Stimulated activated CD8-positive, alpha-beta memory T cell treated with anti-CD3 and anti-CD28 coated beads, Interleukin-7, amount 100 ng/mL, for 48 hours (primary cell): ENCODE measurements at places on chromosomes 16 and 17.

DNA sequence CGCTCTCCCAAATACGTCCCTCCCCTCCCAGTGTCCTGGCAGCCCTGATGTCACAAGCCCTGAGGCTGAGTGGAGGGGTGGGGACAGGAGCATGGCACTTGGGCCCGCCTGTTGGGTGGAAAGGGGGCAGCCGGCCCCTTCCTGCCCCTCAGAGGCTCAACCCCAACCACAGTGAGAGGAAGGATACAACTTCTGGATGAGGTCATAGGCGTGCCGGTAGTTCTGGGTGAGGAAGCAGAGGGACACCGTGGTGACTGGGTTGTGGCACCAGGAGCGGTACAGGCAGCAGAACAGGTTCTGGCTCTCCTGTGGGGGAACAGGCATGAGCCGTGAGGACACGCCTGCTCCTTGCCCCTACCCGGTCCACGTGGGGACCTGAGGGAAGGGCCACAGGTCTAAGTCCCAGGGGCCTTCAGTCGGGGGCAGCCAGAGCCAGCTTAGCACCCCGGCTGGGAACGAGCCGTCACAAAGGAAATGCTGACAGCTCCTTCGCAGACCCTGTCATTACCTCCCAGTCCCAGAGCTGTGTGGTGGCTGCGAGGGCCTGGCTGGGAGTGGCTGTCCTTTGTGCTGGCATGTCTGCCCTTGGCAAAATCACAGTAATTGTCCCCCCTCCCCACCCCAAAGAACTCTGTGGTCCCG, 11.2 kb upstream of the MTSS2 start:
- no peak for DNase-seq

DNA sequence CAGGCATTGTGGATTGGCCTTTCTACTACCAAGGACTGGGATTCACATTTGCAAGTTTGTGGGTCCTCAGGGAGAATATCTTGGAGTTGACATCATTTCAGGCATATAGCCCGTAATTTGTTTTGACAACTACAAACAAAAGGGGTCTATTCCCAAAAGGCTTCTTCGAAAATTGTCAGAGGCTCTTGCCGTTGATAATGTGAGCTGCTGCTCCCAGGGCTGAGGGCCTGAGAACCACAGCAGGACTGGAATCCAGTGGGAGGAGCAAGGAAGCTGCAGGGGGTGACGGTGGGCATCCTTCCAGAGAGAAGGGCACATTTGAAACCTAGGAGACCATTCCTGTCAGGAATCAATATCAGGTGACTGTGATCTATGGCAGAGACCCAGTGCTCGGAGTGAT, 761.6 kb upstream of the RBFOX1 start:
- no peak for DNase-seq

DNA sequence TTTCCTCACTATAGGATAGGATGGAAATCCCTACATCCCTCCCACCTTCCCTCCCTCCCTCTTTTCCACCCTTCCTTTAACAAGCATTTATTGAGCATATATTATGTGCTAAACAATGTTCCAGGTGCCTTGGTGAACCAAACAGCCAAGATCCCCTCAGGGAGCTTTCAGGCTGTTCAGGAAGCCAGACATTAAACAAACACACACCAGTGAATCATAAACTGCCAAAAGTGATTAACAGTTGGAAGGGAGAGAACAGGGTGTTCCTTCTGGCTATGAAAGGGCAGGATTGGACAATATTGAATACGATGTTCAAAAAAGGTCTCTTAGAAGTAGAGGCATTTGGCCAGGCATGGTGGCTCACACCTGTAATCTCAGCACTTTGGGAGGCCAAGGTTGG, 22.8 kb upstream of the CNEP1R1 start:
- no peak for DNase-seq

GRCh38 chr16:62711797-62712196, 675.6 kb upstream of the CDH8 start:
- no peak for DNase-seq

DNA sequence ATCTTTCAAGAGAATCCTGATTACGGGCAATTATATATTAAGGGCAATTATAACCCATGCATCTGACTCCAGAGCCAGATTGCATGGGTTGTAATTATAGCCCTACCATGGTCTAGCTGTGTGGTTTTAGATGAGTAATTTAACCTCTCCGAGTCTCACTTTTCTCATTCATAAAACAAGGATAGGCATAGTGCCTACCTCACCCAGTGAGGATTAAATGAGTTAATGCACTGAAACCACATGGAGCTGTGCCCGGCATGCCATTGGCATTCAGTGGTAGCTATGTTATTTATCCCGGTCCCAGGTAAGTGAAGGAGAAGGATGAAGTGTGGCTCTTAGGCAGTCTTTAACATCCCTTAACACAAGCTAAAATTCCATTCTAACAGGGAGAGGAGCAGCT, 6.3 kb downstream of the SNX20 start:
- DNase-seq = no peak
